Fibroblast of the conjunctiva (primary cell): ENCODE measurements at places on chromosomes 16 and 17.
A peak's percentile ranks its signal among the peaks of the same experiment; 100 is the strongest.

DNA sequence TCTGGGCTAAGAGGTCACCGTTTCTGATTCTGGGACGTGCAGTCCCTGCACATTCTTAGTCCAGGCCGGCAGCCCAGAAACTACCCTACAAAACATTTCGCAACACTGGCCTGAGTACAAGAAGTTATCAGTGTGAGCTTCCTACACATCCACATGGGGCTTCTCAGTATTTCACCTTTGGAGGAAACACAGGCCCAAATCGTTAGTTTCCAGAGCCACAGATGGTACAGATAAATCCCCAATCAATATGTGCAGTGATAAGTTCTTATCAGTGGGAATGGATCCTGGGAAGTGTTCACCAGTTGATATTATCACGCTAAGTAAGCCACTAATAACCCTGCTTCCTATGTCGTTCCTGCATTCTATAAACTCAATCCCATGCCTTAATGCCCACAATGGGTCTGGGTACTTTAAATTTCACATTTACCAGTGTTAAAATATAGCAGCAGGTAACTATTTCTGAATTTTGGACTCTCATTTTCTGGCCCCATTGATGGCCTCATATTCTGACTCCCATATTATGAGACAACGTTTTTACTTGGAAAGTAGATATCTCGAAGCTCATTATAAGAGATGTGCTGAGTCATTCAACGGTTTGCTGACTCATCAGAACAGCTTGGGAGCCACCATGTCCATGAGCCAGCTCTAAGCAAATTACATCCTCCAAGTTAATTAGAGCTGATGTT is 370.2 kb upstream of the MAF start:
- DNase-seq, result no peak

DNA sequence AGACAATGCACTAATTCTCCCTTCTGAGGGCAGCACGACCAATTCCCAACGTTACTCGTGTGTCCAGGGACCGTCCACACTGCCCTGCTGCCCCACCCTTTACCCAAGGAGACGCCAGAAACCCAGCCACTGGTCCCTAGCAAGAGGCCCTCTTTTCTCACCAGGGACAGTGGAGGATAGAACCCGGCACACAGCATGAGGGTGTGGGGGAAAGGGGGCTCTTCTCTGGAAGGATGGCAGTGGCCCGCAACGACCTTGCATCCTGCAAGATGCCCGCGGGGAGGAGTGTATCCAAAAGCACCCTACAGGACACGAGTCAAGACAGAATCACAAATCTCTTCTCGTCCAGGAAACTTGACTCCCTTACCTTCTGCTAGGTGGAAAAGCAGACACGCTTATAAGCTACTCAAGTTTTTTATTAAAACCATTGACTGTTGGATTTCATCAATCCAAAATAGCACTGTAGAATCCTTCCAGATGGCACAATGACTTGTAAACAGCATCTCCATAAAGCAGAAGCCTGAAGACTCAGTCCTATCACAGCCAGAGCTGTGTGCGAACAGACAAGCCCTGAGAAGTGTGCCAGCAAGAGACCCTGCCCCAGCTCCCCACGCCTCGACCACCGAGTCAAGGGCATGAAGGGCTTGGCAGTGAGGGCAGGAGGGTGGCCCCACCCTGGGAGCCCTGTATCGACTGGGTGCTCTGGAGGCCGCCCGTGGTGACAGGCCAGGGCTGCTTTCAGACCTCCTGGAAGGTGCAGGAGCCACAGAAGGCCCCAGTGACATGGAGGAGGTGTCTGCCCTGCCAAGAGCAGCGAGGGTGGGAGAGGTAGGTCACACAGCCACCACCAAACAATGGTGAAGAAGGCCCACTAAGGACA is 103.8 kb downstream of the ANKRD11 start:
- DNase-seq, result no peak

DNA sequence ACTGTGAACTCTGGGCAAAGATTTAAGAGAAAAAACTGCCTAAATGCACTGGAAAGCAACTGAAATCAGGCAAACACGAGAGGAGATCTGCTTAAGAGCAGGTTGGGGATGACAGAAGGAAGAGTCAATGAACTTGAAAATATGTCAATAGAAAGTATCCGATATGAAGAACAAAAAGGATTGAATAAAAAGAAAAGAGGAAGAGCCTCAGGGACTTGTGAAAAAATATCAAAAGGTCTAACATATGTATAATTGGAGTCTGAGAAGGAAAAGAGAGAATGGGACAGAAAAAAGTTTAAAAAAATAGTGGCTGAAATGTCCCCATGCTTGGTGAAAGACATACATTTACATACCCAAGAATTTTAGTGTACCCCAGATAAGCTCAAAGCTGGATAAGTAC is 195.5 kb downstream of the COPRS start:
- DNase-seq, result no peak

DNA sequence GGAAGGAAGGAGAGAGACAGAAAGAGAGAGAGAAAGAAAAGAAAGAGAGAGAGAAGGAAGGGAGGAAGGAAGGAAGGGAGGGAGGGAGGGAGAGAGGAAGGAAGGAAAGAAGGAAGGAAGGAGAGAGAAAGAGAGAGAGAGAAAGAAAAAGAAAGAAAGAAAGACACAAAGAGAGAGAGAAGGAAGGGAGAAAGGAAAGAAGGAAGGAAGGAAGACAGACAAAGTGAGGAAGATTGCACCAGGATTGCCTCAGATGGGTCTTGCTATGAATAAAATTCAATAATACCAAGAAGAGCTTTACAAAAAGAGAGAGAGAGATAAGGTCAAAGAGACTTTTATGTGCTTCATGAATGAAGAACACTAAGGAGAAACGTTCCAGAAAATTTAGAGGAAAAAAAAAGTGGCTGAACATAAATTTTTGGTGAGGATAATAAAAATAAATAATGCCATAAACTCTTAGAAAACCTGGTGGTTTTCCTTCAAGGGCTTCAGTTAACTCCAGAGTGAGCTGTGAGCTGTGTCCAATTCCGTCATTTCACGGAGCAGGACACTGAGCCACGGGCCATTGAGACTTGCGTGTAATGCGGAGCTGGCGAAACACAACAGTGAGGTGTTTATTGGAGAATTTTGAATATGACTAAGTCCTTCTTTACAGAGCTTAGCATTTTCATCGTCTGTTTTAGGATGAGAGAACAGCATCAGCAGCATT is 72.7 kb upstream of the TNRC6C start:
- DNase-seq, result no peak

GRCh38 chr17:12667299-12667958 is 1.7 kb downstream of the MYOCD start:
- DNase-seq, result peak; percentile 43

- DNase-seq, result peak; percentile 37
These were observed 45.0 kb upstream of the USP7 start for GRCh38 chr16:9008601-9009260.

DNA sequence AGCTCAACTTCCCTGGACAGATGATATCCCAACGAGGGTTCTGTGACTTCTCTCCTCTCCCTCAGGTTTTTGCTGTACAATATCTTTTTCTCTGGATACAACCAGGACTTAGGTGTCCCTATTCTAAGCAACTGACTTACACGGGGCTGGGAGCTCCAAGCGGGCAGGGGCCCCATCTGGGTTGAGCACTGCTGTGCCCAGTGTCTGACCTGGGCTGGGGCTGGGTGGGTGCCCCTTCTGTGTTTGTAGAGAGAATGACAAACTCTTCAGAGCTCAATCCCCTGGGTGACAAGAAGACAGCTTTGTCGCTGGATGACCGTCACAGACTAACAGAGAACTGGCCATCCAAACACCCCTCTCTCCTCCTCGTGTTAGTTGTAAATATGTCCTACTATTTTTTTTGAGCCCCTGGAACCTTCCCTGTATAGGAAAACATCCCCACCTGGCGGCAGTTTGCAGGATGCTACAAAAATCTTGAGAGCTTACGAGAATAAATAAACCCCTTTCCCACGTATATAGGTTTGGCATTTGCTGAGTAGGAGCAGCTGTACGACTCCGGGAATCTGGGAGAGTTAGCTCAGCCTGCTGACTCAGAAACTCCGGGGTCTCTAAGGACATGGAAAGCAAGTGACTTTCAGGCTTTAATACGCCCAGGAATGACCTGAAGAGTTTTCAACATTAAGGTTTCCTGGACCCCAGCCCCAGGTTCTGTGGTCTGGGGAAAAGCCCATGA is 23.7 kb upstream of the RCVRN start:
- peak; percentile 71 for DNase-seq

- DNase-seq, result no peak
These were observed 15.4 kb downstream of the ABCA10 start for GRCh38 chr17:69213059-69213813.
